GM06990 (cell line): ENCODE measurements at places on chromosomes 13 and 19.
A peak's percentile ranks its signal among the peaks of the same experiment; 100 is the strongest.

DNA sequence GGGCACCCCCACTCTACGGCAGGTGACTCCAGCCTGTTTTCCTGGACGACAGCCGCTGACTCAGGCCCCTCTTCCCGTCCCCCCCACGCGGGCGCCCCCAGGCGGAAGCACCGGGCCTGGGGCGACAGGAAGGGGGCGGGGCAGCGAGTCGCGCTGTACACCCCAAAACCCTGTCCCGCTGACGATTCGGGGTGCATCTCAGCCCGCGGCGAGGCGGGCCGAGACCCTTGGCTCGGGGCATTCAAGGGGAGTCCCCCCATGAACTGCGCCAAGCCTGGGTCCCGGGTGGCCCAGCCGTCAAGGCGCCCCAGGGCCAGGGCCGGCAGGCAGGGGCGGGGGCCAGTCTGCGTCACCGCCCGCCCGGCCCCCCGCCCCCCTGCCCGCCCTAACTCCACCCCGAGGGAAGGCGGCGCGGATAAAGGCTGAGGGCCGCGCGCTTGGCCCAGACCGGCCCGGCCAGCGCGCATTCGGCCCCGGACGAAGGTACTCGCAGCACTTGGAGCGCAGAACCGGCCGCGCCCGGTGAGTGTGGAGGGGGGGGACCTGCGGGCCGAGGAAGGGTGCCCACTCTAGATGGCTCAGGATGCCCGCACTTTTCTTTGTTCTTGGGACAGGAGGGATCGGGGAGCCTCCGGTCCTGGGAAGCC is at the start of gene MIDN:
TSS of gene MIDN (plus strand) at position 445 of the 647 bp plus-strand sequence. CDS start 1,714 bp downstream, outside the sequence.
- DNase-seq, result peak; percentile 85

DNA sequence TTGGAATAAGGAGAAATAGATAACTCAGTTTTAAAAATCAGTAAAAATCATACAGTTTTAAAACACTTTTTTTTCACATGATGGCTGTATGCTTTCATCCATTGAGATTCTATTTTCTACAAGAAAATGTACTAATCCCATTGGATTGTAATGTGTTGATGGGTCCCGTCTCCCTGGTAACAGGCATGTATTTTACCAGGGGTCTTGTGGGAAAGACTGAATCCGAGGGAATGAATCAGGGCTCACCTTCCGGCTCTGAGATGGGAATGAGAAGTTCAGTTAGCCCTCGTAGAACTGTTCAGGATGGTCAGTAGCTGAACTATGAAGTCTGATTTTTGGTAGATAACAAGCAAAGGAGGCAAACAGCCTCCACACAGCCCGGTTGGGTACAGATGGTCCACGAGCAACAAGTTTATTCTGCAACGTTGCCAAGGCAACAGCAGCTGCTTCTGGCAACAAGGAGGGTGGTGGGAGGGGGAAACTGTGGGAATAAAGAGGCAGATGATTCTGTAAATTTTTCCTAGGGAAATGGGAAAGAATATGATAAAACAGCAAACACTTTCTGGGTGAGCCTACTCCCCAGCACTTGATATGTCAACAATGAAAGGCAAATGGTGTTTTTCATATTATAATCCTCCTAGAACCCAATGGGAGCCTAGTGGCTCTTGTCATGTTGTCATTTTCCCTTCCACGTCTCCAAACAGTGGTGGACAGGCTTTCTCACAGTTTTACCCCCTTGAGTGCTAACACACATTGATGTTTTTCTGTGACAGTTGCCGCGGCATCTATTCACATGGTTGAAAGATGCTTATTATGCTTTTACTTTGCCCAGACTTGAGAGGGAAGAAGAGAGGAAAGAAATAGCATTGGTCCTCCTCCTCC is 12.4 kb upstream of the SIAH3 start:
- no peak for DNase-seq

DNA sequence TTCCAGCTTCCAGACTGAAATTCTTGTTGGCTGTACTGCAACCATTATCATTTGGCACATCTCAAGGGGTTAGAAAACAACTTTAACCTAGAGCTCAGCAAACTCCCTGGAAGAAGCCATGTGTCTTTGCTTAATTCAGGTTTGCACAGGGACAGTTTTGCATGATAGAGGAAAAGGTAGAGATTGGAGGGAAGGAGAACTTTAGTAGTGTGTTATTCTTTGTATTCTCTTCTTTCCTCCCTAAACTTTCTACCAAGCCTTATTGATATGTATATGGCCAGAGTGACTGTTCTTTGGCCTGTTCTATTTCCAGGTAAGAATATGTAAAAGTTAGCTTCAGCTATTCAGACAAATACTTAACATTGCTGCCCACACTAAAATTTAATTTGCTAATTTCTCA is 53.1 kb downstream of the UGGT2 start:
- DNase-seq, result no peak

- DNase-seq, result no peak
These were observed at the start of gene DBP for GRCh38 chr19:48636859-48637448. DBP (minus strand) TSS chr19:48637379; CDS start chr19:48636994, 385 bp downstream.

DNA sequence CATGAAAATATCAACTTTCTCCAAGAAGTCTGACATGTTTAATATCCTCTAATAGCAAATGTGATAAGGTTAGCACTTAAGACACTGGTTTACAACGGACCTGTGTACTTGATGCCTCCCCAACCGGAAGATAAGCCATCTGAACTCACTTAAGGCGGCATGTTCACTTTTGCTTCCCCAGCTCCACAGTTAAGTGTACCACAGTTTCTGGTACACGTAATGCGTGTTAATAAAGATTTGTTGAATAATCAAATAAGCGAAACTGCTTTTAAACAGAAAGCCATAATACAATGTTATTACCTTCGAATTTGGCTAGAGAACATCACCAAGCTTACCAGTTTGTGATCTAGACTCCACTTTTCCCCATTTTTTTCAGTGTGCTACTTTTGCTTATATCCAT is 1.4 kb upstream of the PAN3 start:
- peak; percentile 22 for DNase-seq

- no peak for DNase-seq
These were observed 684.1 kb downstream of the DIAPH3 start for GRCh38 chr13:59479629-59480028.

GRCh38 chr19:1449467-1450442 is at the start of gene APC2:
APC2 (plus strand) TSS chr19:1450121; CDS start chr19:1453002, 2,881 bp downstream.
- no peak for DNase-seq

DNA sequence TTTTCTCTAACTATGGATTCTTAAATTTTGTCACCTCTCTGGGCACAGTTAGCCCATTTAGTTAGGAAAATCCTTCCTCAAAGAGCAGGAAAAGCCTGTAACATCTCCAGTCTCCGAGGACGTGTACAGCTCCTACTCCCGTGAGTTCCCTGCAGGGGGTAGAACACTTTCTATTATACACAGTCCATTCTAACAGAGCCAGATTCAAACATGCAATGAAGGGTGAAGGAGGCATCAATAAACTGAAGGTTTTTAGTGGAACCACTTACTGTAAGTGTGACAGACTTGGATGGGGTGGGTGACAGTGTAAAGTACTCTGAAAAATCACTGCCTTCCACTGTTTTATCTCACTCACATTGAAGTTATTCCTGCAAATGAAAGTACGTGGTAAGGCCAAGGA is 204.7 kb upstream of the DACH1 start:
- DNase-seq, result no peak

DNA sequence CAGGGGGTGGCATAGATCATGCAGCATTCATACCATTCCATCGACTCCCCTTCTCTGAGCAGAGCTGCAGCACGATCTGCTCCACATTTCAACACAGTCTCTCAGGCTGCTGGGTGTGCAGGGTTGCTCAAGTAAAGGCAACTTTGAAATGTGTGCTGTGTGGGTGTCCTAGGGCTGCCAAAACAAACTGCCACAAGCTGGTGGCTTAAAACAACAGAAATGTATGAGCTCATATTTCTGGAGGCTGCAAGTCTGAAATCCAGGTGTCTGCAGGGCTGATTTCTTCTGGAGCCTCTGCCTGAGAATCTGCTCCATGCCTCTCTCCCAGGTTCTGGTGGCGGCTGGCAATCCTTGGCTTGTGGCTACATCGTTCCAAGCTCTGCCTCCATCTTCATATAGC is 63.7 kb upstream of the WDFY2 start:
- no peak for DNase-seq

- DNase-seq, result no peak
These were observed 6.4 kb downstream of the POU4F1 start for GRCh38 chr13:78596736-78597601.

DNA sequence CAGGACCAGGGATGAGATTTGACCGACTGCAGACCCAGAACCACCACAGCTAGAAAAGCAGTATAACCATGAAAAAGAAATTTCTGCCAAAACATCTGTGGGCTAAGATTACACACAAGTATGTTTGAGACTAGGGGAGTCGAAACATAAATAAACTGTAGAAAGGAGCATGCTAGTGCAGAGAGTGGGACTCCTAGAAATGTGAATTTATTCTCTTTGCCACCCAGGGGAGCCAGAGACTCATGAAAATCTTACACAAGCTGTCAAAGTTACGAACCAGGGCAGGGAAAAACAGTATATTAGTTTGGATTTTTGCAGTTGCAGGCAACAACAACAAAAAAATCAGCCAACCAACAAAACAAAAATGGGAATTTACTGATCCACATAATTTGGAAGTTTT is 12.3 kb upstream of the HSPH1 start:
- no peak for DNase-seq

GRCh38 chr19:50365434-50366306 is at the start of gene NAPSA:
NAPSA (minus strand) TSS chr19:50365639; CDS start chr19:50365621, 18 bp downstream.
- DNase-seq, result peak; percentile 71

DNA sequence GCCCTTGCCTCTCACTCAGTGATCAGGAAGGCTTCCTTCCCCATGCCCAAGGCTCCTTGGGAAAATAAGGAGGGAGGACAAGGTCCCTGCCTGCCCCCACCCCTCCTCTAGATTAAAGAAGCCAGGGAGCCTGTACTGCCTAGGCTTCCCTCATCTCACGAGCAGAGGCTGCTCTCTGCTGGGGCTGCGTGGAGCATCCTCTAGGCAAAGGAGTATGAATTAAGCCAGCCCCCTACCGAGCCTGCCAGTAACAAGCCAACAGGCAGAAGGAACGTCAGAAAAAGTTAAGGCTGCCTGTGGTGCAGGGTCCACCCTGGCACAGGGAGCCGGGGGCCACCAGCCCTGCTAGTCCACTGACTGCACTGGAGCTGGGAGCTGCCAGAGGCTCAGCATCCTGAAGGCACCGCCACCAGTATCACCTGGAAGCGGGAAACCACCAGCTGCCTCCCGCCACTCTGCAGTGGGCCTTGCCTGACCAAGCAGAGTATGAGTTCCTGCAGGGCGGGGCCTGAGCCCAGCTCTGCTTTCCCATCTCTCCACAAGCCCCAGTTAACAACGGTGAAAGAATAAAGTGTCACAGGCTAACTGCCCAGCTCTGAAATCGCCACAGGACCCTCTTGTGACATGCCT is 6.8 kb downstream of the NAPA start:
- DNase-seq, result no peak
